ENCODE measurements at places on chromosomes 2 and 18.

DNA sequence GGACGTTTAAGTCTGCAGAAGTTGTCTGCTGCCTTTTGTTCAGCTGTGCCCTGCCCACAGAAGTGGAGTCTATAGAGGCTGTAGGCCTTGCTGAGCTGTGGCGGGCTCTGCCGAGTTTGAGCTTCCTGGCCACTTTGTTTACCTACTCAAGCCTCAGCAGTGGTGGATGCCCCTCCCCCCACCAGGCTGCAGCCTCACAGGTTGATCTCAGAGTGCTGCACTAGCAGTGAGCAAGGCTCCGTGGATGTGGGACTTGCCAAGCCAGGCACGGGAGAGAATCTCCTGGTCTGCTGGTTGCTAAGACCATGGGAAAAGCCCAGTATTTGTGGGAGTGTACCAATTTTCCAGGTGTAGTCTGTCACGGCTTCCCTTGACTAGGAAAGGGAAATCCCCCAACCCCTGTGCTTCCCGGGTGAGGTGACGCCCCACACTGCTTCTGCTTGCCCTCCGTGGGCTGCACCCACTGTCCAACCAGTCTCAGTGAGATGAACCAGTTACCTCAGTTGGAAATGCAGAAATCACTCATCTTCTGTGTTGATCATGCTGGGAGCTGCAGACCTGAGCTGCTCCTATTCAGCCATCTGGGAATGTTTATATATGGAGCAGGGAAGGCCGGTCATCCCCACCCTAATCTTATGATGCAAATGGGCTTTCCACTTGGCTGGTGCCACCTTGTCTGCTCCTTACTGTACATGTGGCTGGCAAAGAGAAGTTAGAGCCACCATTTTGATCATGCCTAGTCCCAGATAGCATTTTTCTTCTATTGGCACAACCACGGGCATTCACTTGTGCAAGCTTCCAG is 156.9 kb upstream of the ITGA6 start:
- no peak for DNase-seq

DNA sequence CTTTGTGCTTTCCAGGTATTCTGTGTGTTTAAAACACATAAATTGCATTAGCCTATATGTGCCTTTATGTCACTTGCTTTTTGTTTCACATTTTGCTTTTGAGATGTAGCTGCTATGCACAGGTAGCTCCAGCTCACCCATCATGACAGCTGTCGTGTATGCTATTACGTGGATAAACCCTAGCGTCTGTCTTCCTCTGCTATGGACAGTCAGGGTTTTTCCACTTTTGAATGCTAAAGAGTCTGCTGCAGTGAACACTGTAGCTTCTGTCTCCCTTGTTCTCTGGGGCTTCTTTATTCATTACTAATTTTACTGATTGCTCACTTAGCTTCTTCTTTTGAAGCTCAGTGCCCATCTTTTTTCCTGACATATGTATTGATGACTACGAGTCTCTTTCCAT is 24.7 kb upstream of the MBP start:
- DNase-seq: no peak

GRCh38 chr2:159973325-159973724 is 89.1 kb downstream of the PLA2R1 start:
- DNase-seq: no peak

GRCh38 chr2:77155511-77155910 is 366.7 kb downstream of the LRRTM4 start:
- no peak for DNase-seq

DNA sequence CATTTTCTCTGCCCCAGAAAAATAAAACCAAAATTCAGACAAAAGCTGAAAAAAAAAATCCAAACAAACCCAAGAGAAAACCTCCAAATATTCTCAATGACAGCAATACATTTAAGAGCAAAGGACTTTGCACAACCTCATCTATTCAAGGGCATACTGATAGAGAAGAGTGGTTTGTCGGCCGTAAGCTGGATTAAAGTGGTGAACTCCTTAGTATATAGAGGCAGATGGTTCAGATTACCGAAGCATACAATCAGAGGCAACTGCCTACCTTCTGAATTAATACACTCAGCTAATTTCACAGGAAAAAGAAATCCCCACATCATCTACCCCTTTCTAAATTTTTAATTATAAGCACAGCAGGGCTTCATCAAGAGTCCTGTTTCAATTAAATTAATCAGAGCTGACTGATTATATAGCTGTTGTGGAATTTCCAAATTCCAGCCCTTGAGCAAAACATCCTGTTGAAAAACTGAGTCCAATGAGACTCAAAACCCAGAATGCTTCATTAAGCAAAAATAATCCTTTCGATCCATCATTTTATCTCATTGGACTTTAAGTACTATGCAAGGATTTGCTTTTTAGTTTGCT is at the start of gene CPLX4:
Gene CPLX4 (minus strand): TSS at position 190 of the 591 bp plus-strand sequence. CDS start 187 bp downstream, at position 3.
- no peak for DNase-seq

Data from CD4-positive, alpha-beta T cell treated with Interleukin-1 beta for 1 hour (primary cell).